CD4-positive, alpha-beta T cell treated with Interleukin-6 at 100 ng/mL for 8 hours (primary cell): ENCODE measurements at places on chromosomes 6 and 20.

GRCh38 chr6:69796073-69796641, 653 bp downstream of the LMBRD1 start:
- DNase-seq = peak; percentile 61

GRCh38 chr6:135906542-135906941, 55.0 kb downstream of the PDE7B start:
- DNase-seq = no peak

GRCh38 chr6:100808638-100809275, 72.4 kb downstream of the ASCC3 start:
- no peak for DNase-seq

GRCh38 chr6:133746417-133746770, 142.5 kb upstream of the TCF21 start:
- no peak for DNase-seq

GRCh38 chr6:149963212-149963461, 606 bp upstream of the ULBP1 start:
- no peak for DNase-seq

DNA sequence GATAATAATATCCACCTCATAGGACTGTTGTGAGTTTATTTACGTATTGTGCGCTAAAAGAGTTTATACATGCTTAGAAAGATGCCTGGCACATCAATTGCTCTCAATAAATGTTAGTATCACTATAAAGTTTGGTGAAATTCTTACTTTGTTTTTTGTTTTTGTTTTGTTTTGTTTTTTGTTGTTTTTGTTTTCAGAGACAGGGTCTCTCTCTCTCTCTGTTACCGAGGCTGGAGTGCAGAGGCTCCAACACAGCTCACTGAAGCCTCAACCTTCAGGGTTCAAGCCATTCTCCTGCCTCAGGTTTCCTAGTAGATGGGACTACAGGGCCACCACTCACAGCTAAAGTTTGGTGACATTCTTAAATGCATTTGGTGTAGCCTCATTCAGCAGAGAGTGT, 32.2 kb upstream of the BTN3A2 start:
- DNase-seq = no peak

DNA sequence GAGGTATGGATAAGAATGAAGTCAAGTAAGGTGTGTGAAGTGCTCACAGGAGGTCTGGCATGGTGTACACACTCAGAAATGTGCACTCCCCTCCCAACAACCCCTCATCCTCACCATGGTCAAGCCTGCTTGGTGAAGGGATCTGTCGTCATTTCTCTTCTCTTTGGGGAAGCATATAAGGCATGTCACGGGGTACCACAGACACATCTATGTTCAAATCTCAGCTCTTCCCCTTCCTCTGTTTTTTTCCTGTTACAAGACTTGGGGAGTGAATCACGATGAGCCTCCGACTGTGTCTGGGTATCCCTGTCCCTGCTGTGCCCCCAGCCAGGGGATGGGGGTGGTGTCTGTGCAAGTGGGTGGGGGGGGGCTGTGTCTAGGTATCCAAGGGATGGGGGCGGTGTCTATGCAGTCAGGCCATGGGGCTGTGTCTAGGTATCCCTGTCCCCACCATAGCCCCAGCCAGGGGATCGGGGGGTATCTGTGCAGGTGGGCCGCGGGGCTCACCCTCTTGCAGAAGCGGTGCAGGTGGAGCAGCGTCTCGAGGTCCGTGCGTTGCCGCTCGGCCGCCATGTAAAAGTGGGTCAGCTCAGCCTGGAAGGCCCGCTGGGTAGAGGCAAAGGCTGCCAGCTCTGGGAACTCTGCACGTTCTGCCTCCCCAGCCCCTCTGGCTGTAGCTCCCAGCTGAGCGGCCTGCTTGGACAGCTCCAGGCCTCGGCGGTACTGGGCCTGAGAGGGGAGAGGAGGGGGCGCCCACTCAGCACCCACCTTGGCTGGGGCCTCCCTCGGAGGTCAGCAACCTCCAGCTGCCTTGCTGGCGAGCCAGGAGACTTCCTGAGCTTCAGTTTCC, 43.6 kb downstream of the KIAA1755 start:
- DNase-seq = no peak

DNA sequence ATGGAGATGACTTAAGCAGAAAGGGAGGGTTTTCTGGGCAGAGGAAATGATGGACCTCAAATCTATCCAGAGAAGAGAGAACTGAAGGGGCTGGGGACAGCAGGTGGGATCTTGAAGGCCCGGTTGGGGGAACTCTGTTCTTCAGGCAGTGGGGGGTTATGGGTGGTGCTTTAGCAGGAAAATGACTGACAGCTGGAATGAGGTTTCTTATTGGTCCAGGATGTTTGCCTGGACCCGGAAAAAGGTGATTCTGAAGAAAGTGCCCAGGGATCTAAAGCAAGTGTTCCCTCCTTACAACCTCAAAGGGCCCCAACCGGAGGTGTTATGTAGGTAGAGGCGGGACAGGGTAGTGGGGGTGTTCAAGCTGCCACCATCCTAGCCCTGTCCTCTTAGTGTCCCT, 11.3 kb upstream of the LKAAEAR1 start:
- no peak for DNase-seq

DNA sequence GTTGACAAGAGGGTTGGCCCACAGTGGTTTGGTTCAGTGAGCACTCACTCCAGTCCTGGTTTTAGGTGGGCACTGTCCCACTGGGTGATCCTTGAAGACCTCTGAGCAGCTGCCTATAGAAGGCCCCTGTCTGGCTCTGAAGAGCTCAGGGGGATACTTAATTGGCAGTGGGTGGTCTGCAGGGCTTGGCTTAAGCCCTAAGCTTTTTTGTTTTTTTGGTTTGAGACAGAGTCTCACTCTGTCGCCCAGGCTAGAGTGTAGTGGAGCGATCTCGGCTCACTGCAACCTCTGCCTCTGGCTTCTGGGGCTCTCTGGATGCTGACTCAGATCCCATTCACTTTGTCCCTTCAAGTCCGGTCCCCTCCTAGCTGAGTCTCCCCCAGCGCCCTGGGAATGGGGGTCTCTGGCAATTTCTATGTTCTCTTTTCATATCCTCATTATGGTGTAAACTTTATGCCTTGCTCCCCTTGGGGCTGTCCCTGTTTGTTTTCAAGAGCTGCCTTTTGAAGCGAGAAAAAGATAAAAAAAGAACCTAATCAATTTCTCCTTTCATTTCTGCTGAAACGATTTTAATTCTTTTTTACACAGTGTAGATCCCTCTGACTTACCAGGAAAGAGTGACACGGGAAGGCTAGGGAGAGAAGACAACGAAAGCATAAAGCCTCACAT, 12.2 kb upstream of the KCNG1 start:
- no peak for DNase-seq

DNA sequence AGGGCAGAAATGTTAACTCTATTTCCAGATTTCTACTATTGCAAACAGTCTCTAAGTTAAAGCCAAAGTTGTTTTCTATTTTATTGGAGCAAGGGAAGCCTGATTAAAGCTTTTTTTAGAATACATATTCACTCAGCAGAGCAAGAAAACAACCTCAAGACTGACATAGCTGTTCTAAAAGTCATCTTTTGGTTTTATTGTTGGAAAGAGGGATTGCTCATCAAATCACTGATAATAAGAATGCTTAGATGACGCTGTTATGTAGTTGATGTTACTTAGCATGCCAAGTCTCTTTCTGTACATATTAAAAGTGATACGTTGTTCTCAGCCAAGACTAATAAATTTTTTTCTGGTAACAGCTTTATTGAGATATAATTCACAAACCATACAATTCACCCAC, 172.6 kb upstream of the LAMA2 start:
- DNase-seq = no peak

GRCh38 chr20:35762461-35762860, 9.4 kb upstream of the PHF20 start:
- DNase-seq = no peak

DNA sequence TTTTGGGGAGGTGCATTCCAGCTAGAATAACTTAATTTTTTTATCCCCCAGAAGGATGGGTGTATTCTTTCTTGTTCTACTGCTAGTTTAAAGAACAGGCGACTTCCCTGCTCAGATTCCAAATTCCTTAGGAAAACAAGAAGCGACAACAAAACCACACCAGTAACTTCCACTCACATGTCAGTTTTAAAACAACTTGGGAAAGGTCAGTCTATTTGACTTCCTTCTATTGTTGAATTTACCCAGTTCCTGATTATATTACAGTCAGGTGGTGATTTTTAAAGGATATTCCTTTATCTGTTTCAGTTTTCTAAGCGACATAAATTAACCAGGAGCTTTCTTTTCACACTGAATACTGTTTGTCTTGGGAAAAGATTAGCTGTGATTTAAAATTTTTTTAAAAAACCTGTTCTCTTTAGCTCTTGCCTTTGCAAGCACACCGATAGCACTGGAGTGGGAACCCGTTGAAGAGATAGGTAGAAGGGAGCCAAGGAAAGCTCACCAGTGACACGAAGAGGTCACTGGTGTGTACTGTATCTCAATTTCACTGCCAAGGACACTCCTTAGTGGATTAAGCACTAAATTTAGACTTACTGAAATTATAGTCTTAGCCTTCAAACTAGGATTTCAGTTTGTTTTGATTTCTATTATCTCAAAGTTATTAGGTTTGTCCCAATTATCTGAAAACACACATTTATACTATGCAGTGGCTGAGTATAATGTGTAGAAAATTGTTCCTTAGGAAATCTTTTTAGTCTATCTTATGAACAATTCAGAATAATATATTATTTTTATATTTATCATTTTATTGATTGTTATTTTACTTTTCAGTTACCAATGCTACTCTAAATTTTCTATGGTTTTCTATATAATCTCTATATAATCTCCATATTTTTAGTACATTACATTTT, 22.3 kb downstream of the MARCKS start:
- DNase-seq = no peak
